ENCODE measurements at places on chromosomes 16 and 17. TPM values are rescaled to one million over a fixed set of nuclear protein-coding genes. Genes with fewer than 3 reads are reported as not detected.

Gene GRAP
- 1.9 TPM for polyA plus RNA-seq

Gene CFDP1
- polyA plus RNA-seq, result 106 TPM

Gene CES5A
- polyA plus RNA-seq, result not detected

Gene KRT24
- polyA plus RNA-seq, result not detected

Gene DHRS7C
- not detected for polyA plus RNA-seq

Gene CASKIN1
- polyA plus RNA-seq, result not detected

Gene KRTAP2-2
- polyA plus RNA-seq, result not detected

Gene MED1
- 32.0 TPM for polyA plus RNA-seq

Gene PIRT
- polyA plus RNA-seq, result not detected

Gene KRTAP9-4
- not detected for polyA plus RNA-seq

Gene OR3A3
- not detected for polyA plus RNA-seq

Gene ATP2A3
- 6.0 TPM for polyA plus RNA-seq

Gene CNTNAP1
- 7.5 TPM for polyA plus RNA-seq

Gene ZFPM1
- 1.2 TPM for polyA plus RNA-seq

Gene HIC1
- polyA plus RNA-seq, result 3.9 TPM

Gene OMG
- 1.9 TPM for polyA plus RNA-seq

Gene CCL5
- 2.1 TPM for polyA plus RNA-seq

Gene HBQ1
- 0.29 TPM for polyA plus RNA-seq

Gene CIITA
- 17.8 TPM for polyA plus RNA-seq

Gene CPNE2
- 25.7 TPM for polyA plus RNA-seq

Gene NOMO2
- 175 TPM for polyA plus RNA-seq

Gene NPB
- polyA plus RNA-seq, result 0.43 TPM

Gene SP6
- polyA plus RNA-seq, result 1.1 TPM

Gene WSCD1
- polyA plus RNA-seq, result 1.5 TPM

Gene CD300LB
- polyA plus RNA-seq, result 0.43 TPM

Gene KRTAP1-5
- polyA plus RNA-seq, result not detected

Gene TBC1D28
- polyA plus RNA-seq, result not detected

Gene C1QL1
- polyA plus RNA-seq, result 0.64 TPM

Gene MT1M
- 1.4 TPM for polyA plus RNA-seq

Gene IRX6
- polyA plus RNA-seq, result 0.07 TPM

Gene KCNH6
- not detected for polyA plus RNA-seq

Data from ovary (tissue), 10 donors.